ENCODE measurements at places on chromosomes 12 and 14. TPM values are rescaled to one million over a fixed set of nuclear protein-coding genes. Genes with fewer than 3 reads are reported as not detected.

MGP gene
- total RNA-seq, result not detected

KLRB1 gene
- total RNA-seq, result not detected

C12orf50 gene
- not detected for total RNA-seq

ABCC9 gene
- not detected for total RNA-seq

ADAM21 gene
- 0.06 TPM for total RNA-seq

TIGAR gene
- total RNA-seq, result 25.5 TPM

DMAC2L gene
- total RNA-seq, result 31.0 TPM

TAS2R30 gene
- total RNA-seq, result 0.68 TPM
